ENCODE measurements at places on chromosomes 13 and 19.

DNA sequence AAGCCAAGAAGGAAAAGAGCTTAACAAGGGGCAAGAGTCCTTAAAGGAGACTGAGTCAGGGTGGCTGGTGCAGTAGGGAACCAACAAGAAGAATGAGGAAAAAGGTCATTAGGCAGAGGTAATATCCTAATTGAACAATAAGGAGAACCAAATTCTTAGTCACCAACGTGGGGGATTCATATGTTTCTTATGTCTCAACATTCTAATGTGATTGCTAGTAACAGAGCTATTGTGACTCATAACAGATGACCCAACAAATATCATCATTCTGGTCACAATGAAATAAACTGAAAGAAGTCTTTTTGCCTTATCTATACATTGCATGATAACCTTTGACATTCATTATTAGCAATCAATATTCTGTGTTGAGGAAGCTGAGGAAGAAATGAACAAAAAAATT is 101.6 kb downstream of the RAP2A start:
- DNase-seq, result no peak

- DNase-seq, result no peak
Observed at GRCh38 chr19:1807695-1808394, 4.2 kb downstream of the ATP8B3 start.

DNA sequence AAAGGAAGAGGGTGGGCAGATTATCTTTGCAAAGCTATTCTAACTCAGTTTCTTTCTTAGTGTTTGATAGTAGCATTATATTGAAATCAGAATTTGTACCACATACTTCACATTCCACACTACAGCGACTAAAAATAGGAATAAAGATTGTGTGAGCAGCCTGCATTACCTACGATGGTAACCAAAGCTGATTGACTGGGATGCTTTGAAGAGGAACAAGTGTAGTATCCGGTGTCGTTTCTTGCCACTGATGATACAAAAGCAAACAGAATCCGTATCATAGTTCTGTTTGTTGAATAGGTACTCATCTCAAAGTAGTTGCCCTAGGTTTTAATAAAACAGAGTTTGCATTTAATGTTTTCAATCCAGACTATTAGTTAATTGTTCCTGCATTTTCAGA is 51.2 kb downstream of the FLT3 start:
- DNase-seq, result no peak

GRCh38 chr13:30002577-30002976 is 152.2 kb upstream of the UBL3 start:
- peak; percentile 12 for DNase-seq

DNA sequence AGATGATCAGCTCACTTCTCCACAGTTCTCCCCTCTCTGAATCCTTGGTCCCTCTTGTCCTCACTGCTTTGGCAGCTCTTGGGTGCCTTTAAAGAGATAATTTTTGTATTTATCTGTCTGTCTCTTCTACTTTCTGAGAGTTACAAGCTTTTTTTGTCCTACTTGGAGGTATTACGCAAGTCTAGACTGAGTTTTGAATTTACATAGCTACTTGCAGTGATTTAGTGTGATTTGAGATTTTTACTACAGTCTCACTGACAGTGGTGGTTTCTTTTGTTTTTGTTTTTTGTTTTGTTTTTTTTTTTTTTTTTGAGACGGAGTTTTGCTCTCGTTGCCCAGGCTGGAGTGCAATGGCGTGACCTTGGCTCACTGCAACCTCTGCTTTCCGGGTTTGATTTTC is 22.1 kb downstream of the URI1 start:
- no peak for DNase-seq

DNA sequence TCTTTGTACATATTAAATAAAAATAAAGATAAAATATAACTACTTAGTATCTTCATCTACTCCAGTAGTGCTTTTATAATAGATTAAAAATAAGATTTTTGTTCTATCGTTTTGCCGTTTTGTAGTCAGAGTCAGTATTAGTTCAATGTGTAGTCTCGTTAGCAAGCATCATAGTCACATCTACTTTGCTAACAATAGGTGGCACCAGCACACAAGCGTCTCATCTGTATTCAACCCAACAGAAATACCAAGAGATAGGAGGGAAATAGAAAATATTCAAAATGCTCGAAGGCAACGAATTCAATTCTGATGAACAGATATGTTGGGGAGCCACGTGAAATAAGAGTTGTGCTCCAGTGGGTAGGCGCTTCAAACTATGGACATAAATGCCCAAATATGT is 21.4 kb upstream of the MICU2 start:
- peak; percentile 18 for DNase-seq

DNA sequence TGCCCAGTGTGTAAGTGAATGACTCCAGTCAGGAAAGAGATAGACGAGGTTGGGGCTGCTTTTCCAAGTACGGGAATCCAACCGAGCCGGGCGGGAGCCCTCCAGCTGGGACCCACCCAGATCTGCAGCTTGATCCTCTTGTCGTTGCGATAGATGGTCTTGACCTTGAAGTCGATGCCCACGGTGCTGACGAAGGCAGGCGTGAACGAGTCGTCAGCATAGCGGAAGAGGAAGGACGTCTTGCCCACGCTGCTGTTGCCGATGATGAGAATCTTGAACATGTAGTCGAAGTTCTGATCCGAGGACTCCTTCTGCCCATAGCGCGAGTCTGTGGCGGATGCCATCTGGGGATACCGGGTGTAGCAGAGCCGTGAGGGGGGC is 1.5 kb downstream of the RAB3A start:
- no peak for DNase-seq

DNA sequence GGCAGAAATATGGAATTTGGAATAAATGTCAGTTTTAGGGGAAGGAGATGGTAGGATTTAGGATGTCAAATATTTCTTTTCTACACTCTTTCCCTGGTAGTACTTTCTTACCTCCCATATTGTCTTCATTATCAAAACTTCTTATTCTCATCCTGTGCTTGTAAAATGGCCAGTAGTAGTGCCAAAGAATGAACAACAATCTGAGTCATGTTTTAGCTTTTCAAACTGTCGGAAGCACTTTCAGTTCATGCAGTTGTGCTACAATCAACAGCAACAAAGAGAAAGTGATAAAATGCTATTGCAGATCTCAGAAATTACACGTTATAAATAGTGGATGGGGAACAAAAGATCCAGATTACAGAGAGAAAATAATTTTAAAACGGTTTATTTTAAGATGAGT is 193.7 kb upstream of the RXFP2 start:
- no peak for DNase-seq

GRCh38 chr13:37534181-37534580 is 64.4 kb downstream of the POSTN start:
- peak; percentile 80 for DNase-seq

DNA sequence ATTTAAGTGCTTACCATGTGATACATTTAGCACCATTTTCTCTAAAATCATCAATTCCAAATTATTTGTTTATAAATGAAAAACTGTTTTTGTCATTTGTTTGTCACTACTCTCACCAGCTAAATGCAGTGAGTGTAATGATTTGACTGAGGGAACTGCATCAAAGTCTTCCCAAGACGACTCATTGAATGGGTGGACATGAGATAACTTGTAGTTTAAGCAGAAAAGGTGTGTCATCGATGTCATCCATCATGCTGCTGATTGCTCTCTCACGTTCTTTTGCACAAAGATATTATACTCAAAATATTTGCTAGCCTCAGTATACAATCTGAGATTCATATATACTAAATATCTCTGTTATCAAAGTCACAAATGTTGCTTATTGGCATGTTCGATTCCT is 366.5 kb downstream of the IRS2 start:
- DNase-seq, result no peak

DNA sequence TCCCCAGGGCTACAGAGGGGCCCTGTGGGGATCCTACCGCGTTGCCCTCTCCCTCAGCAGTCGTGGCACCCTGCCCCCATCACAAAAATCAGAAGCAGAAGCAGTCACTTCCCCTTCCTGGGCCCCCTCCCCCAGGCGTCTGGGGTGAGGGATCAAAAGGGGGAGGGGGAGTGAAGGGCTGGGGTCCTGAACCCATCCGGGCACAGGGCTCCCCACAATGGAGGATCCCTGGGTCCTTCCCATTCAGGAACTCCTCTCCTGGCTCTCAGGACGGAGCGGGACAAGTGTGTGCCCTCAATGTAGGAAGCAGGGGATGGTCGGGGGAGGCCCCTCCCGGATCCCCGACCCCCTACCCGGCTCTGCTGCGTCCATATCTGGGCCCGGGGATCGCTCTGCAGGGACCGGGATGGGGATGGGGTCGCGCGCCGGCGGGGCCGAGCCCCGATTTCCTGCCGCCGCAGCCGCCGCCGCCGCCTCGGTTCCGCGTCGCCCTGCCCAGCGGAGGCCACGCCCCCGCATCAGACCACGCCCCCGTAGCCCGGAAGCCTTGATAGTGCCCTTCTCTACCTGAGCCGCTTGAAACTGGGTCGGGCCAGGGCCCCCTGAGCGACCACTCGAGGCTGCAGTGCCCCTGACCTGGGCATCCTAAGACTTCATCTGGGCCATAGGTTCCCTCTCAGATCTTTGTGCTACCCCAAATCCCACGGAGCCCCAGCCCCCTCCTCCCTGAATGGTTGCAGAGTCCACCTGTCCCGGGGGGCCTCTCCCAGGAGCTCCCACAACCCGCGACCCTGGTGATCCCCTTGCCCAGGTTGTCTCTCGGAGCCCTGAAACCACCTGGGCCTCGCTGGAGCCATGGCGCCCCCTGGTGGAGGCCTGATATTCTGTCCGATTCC is at the start of gene GMIP:
Gene GMIP (minus strand): TSS at position 500 of the 896 bp plus-strand sequence. CDS start 128 bp downstream, at position 372.
- no peak for DNase-seq

GRCh38 chr19:38557205-38557799 is 60.5 kb downstream of the MAP4K1 start:
- DNase-seq, result no peak

- no peak for DNase-seq
Observed at GRCh38 chr13:44872751-44873150, 116.5 kb downstream of the NUFIP1 start.
